ENCODE measurements at places on chromosomes 16 and 17.

- no peak for DNase-seq
Observed at GRCh38 chr16:81629034-81629802, 149.9 kb upstream of the PLCG2 start.

GRCh38 chr16:81803332-81803731 is 24.2 kb downstream of the PLCG2 start:
- no peak for DNase-seq

DNA sequence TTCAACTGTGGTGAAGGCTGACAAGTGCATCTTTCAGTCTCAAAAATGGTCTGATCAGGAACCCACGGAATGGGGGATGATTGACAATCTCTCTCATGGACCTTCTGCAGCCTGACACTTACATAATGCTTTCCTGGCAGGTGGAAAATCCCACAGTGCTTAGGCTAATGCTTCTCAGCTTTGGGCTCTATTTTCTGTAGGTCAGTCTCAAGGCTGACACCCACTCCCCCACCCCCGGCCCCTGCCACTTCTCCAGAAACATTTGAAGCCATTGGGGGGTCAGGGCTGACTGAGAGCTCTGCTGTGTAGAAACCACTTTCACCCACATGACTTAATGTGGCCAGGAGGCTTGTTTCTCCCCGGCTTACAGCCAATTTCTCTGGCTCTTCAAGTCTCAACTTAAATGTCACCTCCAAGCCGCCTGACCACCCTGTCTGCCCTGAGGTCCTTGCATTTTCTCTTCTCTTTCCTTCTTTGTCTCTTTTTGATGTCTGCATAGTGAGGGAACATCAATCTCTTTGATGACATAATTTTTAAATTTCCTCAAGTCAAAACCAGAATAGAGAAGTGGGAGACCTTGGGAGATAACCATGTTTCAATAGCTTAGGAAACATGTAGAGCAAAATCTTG is 16.7 kb upstream of the IRF8 start:
- DNase-seq: no peak

GRCh38 chr17:1455291-1455796 is 688 bp downstream of the CRK start:
- no peak for DNase-seq

DNA sequence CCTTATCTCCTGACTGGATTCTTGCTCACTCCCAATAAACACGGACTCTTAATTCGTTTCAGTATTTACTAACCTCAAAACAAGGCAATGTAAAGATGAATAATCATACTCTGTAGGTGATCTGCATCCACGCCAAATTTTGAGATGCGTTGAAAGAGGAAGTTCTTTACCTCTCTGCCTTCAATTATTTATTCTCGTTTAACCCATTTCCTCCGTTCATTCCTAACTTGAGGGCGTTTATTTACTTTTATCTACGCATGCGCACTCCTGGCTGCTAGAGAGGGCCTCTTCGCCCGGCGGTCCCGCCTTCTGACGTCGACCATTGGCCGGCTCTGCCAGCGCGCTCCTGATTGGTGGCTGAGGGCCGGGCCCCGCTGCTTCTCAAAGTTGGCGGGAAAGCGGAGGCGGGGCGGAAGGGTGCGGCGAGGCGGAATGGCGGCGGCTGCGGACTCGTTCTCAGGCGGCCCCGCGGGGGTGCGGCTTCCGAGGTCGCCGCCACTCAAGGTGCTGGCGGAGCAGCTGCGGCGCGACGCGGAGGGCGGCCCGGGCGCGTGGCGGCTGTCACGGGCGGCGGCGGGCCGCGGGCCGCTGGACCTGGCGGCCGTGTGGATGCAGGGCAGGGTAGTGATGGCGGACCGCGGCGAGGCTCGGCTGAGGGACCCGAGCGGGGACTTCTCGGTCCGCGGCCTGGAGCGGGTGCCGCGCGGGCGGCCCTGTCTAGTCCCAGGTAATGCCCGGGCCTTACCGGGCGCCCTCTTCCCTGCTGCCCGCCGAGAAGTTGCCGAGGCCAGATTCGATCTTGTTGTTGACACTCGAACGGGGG is at the start of gene RMI2:
Gene RMI2, plus strand, starts transcription at position 420 of the 823 bp plus-strand sequence. Its CDS starts 13 bp downstream, at position 433.
- DNase-seq: peak; percentile 63

DNA sequence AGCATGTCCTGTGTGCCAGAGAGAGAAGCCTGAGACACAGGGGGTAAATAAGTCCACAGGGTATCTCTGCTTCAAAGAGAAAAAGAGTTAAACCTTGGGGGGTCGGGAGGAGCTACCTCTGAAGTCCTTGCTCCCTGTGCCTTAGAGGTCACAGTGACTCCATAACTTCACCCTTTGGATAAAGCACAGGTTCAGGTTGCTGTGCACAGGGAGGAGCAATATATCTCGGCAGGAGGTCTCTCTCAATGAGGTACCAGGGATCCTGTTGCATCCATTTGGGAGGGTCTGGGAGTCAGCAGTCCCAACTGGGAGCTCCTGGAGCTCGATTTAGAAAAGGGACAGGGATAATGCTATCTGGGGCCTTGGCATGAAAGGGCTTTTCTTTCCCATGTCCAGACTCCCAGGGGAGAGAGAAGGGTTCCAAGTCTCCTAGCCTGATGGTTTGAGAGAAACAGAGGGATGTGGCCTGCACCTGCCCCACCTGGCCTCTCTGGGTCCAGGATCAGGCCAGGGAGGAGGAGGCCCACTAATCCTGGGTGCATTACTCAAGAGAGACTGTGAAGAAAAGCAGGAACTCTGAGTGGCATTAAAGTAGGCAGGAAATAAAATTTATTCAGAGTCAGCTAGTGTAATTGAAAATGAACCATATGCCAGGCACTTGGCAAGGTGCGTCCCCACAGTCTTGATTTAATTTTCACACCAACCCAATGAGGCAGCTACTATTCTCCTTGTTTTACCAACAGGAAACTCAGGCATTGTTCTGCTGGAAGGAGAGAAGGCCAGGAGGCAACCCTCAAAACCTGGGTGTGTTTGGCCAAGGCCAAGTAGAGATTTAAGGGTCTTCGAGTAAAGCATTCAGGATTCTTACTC is 40.7 kb downstream of the CUEDC1 start:
- DNase-seq: no peak

GRCh38 chr17:27550974-27551505 is 79.9 kb upstream of the LGALS9 start:
- DNase-seq: no peak

DNA sequence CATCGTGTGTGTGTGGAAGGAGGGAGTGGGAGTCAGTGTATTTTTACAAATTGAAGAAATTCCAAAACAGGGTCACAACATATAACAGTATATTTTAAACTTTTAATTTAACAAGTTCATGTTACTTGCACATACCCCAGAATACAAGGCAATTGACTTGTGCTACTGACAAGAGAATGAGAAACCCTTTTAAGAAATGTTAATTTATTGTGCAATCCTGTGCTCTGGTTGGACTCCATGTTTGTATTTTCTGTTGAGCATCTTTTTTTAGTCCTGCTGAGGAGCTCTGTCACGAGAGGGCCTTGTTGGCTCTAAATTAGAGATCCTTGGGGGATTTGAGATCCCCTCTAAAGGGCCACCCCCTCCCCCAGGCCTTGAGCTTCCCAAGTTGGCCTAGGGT is 1.1 kb upstream of the EMP2 start:
- no peak for DNase-seq

GRCh38 chr17:66098040-66098439 is 93.9 kb downstream of the CEP112 start:
- DNase-seq: no peak

- DNase-seq: peak; percentile 40
Observed at GRCh38 chr17:78294776-78295175, 63.3 kb downstream of the TMEM235 start.

GRCh38 chr16:78727536-78727935 is 628.1 kb downstream of the WWOX start:
- DNase-seq: no peak

DNA sequence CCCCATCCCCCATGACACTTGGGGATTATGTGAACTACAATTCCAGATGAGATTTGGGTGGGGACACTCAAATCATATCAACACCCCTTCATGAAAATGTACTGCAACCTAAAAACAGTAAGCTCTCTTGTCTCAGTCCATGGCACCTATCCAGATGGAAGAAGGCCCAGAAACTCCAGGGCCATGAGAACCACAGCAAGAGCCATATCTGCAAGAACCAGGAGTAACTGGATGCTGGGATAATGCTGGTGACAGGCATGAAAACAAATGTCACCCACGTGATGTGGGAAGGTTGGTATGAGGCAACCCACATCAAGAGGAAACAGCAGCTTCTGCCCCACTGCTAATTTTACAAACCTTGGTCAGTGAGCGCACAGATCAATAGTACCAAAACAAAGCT is 400.1 kb upstream of the ERCC4 start:
- no peak for DNase-seq
